Stimulated activated CD8-positive, alpha-beta memory T cell treated with anti-CD3 and anti-CD28 coated beads, Interleukin-7, amount 100 ng/mL, for 1 hour (primary cell): ENCODE measurements at places on chromosomes 6 and 20.

DNA sequence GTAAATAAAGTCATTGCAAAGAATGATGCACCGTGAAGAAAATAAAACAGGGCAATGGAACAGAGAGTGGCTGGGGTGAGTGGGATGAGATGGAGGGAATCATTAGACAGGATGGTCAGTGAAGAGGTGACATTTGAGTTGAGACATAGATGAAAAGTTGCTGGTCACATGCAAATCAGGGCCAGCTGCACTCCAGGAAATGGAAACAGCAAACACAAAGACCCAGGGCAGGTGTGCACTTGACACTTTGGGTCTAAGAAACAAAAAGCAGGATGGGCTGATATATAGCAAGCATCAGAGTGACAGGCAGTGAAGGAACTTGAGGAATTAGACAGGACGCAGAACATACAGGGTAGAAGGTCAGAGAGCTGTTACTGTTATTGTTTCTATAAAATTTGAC, 171.5 kb upstream of the RIPOR2 start:
- no peak for DNase-seq

DNA sequence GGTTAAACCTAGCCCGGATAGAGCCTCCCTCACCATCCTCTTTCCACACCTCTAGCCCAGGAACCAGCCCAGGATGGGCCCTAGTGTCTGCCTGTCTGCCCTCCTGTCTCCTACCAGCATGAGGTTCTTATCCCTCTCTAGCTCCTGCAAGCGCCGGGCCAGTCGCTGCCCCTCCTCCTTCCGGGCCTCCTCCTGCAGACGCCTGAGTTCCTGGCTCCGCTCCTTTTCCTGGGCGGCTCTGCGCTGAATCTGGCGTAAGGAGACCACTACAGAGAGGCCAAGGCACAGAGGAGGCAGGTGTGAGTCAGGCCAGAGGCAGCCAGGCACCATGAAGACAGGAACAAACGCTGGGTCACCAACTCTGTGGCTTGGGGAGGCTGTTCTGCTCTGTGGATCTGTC, 4.3 kb upstream of the PSORS1C2 start:
- DNase-seq = no peak

- DNase-seq = no peak
Observed at GRCh38 chr6:158157064-158157764, 10.8 kb downstream of the SERAC1 start.

DNA sequence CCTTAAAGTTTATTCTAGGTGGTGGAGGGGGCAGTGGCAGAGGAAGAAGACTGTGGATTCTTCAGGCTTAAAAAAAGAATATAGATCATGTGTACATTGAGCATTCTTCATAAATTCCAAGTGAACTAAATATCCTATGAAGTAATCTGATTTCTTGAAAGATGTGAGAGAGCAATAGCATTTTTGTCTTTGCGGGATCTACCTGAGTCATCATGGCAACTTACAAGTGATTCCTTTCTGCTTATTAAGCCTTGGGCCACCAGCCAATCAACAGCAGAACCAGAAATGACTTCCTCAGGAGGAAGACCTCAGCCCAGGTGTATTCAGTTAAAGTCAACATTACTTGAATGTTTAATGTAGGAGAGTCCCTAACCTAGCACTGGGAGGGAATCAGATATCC, 756.9 kb downstream of the TFAP2A start:
- no peak for DNase-seq

GRCh38 chr20:64158346-64159285, 5.6 kb upstream of the MYT1 start:
- DNase-seq = no peak

DNA sequence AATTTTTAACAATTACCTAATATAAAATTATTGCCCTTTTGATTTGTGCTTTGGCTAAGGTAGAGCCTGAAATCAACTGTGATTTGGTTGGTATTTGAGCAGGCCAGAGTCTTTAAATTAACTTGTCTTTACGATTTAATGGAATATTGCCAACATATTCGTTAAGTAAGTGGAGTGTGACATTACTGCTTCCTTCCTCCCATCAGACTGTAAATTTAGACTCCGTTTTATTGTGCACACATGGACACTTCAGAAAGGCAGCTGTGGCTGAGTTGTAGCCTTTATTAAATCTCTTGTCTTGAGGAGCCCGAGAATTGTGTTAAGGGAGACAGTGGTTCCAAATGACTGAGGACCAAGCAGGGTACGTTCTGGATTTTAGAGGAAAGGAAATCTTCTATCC, 57.4 kb downstream of the CAP2 start:
- DNase-seq = no peak

- DNase-seq = no peak
Observed at GRCh38 chr6:39240155-39240757, 11.0 kb upstream of the KCNK5 start.

- no peak for DNase-seq
Observed at GRCh38 chr20:13113731-13114130, 105.0 kb downstream of the SPTLC3 start.

- no peak for DNase-seq
Observed at GRCh38 chr20:38210741-38211140, 45.7 kb upstream of the TGM2 start.

- no peak for DNase-seq
Observed at GRCh38 chr20:23131766-23132165, 45.6 kb upstream of the CD93 start.

- DNase-seq = no peak
Observed at GRCh38 chr6:147891671-147892070, 383.2 kb downstream of the SAMD5 start.
